ENCODE measurements at places on chromosomes 3 and 15. TPM values are rescaled to one million over a fixed set of nuclear protein-coding genes. Genes with fewer than 3 reads are reported as not detected.

CFAP91 gene
- not detected for total RNA-seq

C15orf62 gene
- total RNA-seq = not detected

SLC22A14 gene
- not detected for total RNA-seq

SEMA5B gene
- total RNA-seq = not detected

MYLK gene
- total RNA-seq = 5.2 TPM

CCR8 gene
- total RNA-seq = not detected

PIF1 gene
- total RNA-seq = 7.0 TPM

TRH gene
- total RNA-seq = not detected

DNA sequence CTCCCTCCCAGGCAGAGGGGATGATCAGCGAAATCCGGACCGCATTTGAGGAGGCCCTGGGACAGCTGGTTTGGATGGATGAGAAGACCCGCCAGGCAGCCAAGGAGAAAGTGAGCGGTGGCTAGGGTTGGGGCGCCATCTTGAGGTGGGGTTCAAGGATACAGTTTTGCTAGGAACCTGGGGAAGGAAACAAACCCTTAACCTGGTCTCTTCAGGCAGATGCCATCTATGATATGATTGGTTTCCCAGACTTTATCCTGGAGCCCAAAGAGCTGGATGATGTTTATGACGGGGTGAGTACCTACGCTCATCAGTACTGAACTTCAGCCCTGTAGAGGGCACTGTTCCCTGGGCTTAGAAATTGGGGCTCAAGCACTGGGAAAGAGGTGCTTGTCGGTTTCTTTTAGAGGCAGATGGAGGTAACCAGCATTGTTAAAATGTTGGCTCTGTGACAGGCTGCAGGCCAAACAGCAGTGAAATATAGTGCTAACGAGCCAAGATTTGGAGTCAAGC lies 9.6 kb upstream of the PSMD2 start:
- DNase-seq = peak; percentile 75

GRCh38 chr3:71005702-71006321 lies 577.7 kb downstream of the FOXP1 start:
- no peak for DNase-seq

- no peak for DNase-seq
Observed at GRCh38 chr3:111194048-111194447, 122.4 kb downstream of the NECTIN3 start.

- no peak for DNase-seq
Observed at GRCh38 chr3:171301998-171302397, 158.2 kb downstream of the TNIK start.

GRCh38 chr15:69573815-69574475 lies 121.3 kb downstream of the RPLP1 start:
- DNase-seq = no peak

GRCh38 chr3:52186729-52187128 lies 11.2 kb upstream of the ALAS1 start:
- no peak for DNase-seq

- peak; percentile 38 for DNase-seq
Observed at GRCh38 chr3:126523745-126524428, at the start of gene CHST13. TSS of gene CHST13 (plus strand) at chr3:126524155. CDS start at chr3:126524333, 178 bp downstream.

DNA sequence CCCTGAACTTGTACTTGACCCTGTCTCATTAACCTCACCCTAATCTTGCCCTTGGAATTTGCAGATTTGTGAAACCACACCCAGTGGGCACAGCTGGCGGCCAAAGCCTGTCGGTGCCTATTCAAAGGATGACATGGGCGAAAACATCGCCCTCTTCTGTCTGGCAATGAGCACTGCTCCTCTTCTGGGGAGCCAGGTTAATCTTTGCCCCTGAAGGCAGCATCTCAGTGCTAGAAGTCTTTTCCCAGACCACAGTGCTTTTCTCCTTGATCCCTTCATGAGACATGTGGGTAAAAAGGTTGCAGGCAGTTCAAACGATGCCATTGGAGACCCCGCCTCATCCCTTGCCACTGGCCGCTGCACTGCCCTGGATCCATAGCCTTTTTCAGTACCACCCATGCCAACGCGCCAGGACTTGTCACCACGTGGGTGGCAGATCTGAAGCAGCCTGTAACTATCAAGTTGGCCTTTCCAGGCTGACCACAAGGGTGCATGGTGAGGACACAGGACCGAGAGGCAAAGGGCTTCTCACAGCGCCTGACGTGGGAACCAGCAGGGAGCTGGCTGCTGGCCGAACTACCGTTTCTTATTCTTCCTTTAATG lies 6.5 kb upstream of the DNASE1L3 start:
- peak; percentile 96 for DNase-seq

DNA sequence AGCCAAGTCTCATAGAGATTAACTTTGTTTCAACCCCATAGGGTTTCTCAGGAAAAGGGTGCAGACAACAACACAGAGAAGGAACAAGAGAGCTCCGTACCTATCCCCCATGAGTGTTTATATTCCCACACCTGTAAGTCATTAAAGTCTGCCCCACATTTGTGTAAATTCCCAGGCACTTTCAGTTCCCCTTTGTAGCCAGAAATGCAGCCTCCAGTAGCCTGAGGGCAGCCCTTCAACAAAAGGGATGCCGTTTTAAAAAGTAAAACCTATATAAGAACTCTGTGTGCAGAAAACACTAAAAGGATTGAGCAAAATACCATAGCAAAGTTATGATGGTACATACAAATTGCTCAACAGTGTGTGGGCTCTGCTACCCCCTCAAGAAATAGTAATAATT lies 59.7 kb upstream of the TMEM108 start:
- DNase-seq = no peak

- no peak for DNase-seq
Observed at GRCh38 chr15:72764656-72765055, 18.9 kb downstream of the ADPGK start.

- DNase-seq = no peak
Observed at GRCh38 chr3:189099505-189100290, 72.1 kb upstream of the TPRG1 start.

DNA sequence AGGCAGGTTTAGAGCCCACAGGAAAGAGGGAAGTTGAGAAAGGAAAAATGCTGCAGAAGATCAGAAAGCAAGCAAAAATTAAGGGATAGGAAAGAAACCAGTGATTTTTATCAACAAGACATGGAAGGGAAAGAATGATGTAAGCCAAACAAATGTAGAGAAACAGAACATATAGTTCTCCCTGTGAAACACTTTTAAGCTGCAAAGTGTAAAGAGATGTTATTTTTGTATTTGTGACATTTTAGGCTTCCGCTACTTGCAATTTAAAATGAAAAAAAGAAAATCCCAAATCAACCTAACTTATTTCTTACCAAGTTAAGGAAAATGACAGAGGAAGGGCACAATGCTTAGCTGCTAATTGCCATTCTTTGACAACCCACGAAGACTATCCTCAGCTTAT lies 111.6 kb downstream of the PDCD6IP start:
- DNase-seq = no peak

DNA sequence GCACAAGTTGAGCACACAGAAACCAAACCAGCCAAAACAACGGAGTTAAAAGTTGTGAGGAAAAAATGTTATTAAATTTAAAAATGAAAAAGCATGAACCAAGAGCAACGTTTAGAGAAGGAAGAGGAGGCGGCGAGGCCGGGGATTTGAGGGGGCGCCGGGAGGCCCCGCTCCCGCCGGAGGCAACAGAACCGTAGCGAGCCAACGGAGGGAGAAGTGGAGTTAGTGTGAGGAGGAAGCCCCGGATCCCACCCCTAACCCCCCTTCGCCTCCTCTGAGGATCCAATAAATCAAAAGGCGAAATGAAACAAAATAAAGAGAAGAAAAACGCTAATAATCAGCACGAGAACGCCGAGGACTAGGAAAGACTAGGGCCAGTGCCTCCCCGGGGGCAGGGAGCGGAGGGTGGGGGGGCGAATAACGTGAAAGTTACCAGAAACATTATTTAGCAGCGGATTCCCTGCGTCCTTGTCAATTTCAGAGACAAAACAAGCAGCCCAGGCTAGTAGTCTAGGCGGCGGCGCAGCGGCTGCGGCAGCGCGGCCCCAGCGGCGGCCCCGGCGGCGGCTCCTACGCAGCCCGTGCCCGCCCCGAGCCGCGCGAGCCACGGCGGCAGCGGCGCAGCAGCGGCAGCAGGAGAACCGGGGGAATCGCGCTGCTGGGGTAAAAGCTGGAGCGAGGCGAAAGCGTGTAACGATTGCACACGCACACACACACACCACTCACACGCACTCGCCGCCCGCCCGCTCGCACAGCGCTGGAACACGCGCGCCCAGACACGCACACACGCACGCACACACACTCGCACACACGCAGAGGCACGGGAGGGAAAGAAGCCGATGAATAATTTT lies 1.7 kb downstream of the MEIS2 start:
- no peak for DNase-seq

- DNase-seq = no peak
Observed at GRCh38 chr3:169850618-169851017, 19.1 kb downstream of the LRRC31 start.

- peak; percentile 76 for DNase-seq
Observed at GRCh38 chr15:65856821-65857455, 12.4 kb upstream of the RAB11A start.

Measured in SK-MEL-5 (cell line).